ENCODE measurements at places on chromosomes 7 and 10. TPM values are rescaled to one million over a fixed set of nuclear protein-coding genes. Genes with fewer than 3 reads are reported as not detected.

The ICA1 gene
- not detected for total RNA-seq

DNA sequence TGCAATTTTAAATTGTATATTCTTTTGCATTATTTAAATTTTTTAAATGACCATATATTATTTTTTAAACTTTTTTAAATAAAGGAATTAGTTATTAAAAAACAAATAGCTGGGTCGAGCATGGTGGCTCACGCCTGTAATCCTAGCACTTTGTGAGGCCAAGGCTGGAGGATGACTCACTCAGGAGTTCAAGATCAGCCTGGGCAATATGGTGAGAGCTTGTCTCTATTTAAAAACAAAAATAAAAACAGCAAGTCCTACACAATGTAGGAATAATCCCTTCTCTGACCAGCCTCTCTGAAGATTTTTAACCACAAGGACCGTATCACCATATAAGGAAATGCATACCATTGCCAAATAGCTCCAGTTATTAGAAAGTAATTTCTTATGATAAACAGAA is 19.6 kb downstream of the NOC3L start:
- no peak for DNase-seq
- no peaks in the 10 kb centered on the region for H3K27me3 ChIP-seq
- no peak overlapping the region for H3K27ac ChIP-seq

DNA sequence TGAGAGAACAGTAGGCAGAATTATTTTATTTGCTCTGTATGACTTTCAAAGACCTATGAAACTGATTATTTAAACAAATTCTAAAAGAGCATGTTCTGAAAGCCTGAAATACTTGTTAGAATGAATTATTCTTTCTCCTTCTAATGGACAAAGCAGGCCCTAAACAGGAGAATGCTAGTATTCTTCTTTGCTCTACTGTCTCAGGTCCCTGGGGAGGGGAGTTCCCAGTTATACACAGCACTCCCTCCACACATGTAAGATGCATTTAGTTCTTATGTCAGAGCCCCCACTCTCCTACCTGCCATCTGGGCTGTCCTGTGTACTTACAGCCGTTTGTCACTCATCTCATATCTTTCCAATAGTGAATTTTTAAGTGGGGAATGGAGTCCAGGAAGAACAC is 633.5 kb upstream of the ANKRD30A start:
- H3K4me1 ChIP-seq = no peaks in the 10 kb centered on the region
- DNase-seq = no peak
- no peaks in the 10 kb centered on the region for H3K27me3 ChIP-seq
- H3K27ac ChIP-seq = no peak overlapping the region
- no peaks in the 10 kb centered on the region for H3K36me3 ChIP-seq

DNA sequence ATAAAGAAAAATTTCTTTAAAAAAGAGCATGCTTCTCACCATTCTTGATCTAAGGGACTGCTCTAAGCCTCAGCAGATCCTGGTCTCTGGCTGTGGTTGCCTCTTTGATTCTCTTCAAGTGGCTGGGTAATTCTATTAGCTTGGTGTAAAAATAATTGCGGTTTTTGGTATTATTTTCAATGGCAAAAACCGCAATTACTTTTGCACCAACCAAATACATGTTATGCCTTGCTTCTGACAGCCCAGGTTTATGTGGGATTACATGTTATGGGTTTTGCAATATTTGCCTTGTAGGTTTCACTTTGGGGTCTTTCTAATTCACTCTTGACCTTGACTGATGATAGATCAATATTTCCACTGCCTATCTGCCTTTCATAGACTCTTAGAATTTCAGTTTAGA is 20.0 kb upstream of the CREB5 start:
- H3K4me1 ChIP-seq = peaks cover 6% of the 10 kb centered on the region
- no peak overlapping the region for H3K27ac ChIP-seq
- H3K27me3 ChIP-seq = peaks cover 25% of the 10 kb centered on the region
- no peak overlapping the region for H3K4me3 ChIP-seq

DNA sequence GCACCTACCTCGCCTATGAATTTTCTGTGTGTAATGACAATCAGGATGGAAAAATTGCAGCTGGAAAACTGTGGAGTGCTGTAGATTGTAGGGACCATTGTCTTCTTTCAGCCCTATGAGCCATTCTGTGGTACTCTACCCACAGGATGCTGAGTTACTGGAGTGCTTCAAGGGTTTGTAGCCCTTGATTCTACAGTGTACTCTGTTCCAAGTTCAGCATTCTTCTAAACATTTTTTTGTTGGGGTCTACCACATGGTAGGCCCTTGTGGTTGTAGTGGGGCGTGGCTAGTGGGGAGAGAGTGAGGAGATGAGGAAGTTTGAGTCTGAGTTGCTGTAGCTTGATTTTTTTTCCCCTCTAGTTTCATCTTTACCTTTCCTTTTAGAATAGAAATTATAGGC is 33.5 kb downstream of the REEP3 start:
- peak overlapping the region; percentile 84 for H3K4me3 ChIP-seq
- peak overlapping the region; percentile 98 for H3K27ac ChIP-seq
- peaks cover 61% of the 10 kb centered on the region for H3K4me1 ChIP-seq
